ENCODE measurements at places on chromosomes 3 and 15. TPM values are rescaled to one million over a fixed set of nuclear protein-coding genes. Genes with fewer than 3 reads are reported as not detected.

DNA sequence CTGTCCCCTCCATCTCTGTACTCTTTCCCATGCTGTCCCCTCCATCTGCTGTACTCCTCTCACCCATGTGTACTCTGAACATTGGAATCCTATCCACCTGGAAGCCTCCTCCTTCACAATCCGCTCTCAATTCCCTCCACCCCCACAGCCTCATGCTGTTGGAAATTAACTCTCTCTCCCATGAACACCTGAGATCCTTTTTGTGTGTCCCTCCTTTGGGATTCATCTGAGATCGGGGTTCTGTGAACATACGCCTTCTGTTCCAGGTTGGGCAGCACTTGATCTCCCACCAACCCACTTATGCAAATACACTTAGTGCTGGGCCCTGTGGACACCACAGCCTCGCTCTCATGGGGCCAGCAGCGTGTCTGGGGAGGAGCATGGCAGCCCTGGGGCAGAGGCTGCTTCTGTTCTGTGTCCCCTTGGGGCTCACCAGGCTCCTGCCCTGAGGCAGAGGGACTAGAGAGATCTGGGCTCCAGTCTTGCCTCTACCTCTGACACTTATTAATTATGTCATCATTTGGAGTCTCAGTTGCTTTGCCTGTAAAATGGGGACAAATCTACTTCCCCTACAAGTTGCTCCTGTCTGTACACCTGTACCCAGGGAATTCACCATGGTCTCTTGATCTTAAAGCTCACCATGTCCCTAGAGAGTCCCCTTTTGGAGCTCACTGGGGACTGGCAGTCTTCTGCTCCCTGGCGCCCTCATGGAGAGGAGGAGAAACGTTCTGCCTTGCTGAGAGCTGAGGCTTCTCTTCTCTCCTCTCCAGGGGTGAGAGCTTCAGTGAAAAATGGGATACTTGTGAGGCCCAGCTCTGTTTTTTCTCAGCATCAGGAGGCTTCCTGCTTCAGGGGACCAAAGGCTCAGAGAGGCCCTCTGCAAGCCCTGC is 42.7 kb downstream of the ITGA11 start:
- DNase-seq: peak; percentile 33

- DNase-seq: no peak
Observed at GRCh38 chr3:150760431-150761200, 2.4 kb downstream of the SIAH2 start.

- no peak for DNase-seq
Observed at GRCh38 chr3:149203758-149204157, 17.9 kb downstream of the CP start.

- DNase-seq: no peak
Observed at GRCh38 chr3:157282261-157283191, 122.6 kb upstream of the CCNL1 start.

DNA sequence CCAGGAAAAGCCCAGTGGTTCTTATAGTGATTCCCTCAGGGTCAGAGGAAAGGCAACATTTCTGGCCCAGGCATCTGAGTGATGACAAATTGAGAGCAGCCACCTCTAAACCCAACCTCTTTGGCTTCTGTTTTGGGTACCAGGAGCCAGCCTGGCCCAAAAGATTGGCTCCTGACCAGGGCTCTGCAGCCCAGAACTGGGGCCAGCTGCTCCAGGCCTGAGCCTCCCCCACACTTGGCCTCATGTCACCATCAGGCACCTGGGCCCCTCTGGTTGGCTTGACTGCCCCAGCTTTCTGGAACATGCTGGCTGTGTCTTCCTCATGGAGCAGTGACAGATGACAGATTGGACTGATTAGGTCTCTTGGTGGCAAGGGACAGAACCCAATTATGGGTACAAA is 26.0 kb upstream of the HCN4 start:
- peak; percentile 82 for DNase-seq

DNA sequence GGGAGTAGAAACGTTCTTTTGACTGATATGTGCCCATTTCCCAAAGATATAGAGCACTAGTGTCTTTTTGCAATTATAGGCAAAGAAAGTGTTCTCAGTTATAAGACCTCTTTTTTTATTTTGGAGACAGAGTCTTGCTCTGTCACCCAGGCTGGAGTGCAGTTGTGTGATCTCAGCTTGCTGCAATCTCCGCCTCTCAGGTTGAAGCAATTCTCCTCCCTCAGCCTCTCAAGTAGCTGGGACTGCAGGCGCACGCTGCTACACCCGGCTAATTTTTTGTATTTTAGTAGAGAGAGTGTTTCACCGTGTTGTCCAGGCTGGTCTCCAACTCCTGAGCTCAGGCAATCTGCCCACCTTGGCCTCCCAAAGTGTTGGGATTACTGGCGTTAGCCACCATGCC is 20.7 kb upstream of the ZNF639 start:
- no peak for DNase-seq

GRCh38 chr15:76335307-76336253 is 993 bp upstream of the ISL2 start:
- no peak for DNase-seq

The IFT122 gene
- 11.0 TPM for total RNA-seq

The PRR20G gene
- total RNA-seq: not detected

The STRIT1 gene
- 4.8 TPM for total RNA-seq

DNA sequence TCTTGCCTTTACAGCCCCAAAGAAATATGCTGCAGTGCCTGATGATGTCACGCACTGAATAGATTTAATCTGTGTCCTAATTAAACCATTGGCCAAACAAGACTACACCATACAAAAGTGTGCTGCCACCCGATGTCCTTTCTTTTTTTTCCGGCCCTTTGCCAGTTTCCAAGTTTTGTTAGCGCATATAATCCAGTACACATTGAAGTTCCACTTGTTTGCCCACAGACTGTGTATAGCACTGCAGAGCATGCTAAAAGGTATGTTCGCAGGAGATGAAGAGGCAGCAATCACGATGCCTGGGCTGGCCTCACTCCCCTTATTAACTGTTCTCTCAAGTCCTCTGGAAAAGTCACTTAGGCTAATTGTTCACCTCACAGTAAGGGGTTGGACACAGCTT is 26.8 kb downstream of the MRPS25 start:
- no peak for DNase-seq

The CSPG4 gene
- total RNA-seq: 21.3 TPM

The HTR3C gene
- not detected for total RNA-seq

DNA sequence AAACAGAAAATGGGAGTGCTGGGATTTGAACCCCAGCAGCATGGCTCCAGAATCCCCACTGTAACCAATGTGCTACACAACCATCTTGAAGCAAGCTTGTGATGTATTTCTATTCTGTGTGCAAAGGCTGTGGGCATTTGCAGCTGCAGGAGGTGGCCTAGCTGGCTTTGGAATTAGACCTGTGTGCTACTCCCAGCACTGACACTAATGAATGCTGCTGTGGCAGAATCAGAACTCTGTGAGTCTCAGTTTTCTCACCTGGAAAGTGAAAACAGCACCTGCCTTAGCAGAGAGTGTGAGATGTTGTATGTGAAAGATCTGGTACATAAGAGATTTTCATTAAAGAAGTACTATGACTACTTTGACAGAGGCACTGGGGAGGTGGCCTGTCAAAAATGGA is 21.5 kb upstream of the SMAD6 start:
- no peak for DNase-seq

DNA sequence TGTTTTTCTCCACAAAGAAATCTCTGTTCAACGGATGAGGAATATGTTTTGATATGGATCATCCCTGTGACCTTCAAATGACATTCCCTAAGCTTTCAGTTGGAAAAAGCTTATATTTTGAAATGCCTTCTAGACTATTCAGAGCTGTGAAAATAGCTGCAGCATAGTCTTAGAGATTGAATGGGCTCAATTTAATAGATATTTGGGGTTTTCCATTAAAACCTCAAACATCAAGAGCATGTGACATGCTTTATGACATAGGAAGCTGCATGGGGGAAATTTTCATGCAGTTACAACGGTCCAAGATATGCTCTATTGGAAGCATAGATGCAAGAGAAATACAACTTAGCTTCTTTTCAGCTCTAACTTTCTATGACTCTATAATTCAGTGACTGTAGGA is 102.8 kb downstream of the LSAMP start:
- no peak for DNase-seq

The NGLY1 gene
- 29.3 TPM for total RNA-seq

- no peak for DNase-seq
Observed at GRCh38 chr15:63517628-63518027, 13.2 kb downstream of the USP3 start.

GRCh38 chr3:6803619-6804018 is 57.3 kb upstream of the GRM7 start:
- DNase-seq: no peak

- no peak for DNase-seq
Observed at GRCh38 chr3:44342176-44342790, 3.7 kb downstream of the TCAIM start.

- peak; percentile 67 for DNase-seq
Observed at GRCh38 chr15:80591938-80592825, 102.9 kb upstream of the ABHD17C start.

GRCh38 chr15:68885070-68885469 is 45.3 kb upstream of the SPESP1 start:
- DNase-seq: no peak

The NLGN1 gene
- total RNA-seq: 18.3 TPM

DNA sequence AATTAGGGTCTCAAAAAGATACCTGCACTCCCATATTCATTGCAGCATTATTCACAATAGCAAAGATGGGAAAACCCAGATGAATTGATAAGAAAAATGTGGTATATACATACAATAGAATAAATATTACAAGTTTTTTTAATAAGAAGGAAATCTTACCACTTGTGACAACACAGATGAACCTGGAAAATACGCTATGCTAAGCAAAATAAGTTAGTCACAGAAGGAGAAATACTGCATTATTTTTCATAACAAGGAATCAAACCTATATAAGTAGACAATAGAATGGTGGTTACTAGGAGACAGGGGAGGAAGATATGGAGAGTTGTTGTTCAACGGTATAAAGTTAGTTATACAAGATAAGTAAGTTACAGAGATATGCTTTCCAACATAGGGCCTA is 130.0 kb downstream of the GSK3B start:
- DNase-seq: no peak

The DAPK2 gene
- 31.8 TPM for total RNA-seq

GRCh38 chr15:99930696-99931095 is 197.5 kb upstream of the LYSMD4 start:
- no peak for DNase-seq

DNA sequence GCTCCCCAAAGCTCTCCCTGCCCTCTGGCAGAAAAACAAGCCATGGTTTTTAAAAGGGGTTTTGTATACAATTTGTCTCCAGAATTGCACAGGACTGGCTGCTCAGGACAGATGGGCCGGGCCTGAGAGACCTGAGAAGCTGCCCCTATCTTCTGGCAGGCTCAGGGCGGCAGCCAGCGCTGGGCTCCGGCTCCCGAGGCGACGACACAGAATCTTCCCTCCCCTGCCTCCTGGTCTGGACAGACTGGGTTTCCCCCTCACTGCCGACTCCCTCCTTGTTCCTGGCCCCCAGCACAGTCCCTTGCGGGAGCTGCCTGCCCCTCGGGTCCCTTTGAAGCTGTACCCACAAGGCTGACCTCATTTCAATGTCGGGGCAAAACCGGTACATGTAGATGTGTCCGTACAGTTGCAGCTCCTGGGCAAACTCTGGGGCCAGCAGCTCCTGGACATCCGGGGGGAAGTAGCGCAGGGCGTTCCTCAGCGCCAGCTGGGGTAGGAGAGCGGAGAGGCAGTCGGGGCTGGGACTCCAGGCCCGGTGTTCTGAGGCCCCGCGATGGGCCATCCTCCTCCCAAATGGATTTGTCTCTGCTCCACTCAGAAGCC is 7.2 kb downstream of the UROC1 start:
- DNase-seq: no peak

The RLBP1 gene
- not detected for total RNA-seq

GRCh38 chr3:8532251-8532871 is 30.7 kb downstream of the LMCD1 start:
- DNase-seq: no peak

- no peak for DNase-seq
Observed at GRCh38 chr3:164406281-164406680, 672.0 kb downstream of the SI start.

DNA sequence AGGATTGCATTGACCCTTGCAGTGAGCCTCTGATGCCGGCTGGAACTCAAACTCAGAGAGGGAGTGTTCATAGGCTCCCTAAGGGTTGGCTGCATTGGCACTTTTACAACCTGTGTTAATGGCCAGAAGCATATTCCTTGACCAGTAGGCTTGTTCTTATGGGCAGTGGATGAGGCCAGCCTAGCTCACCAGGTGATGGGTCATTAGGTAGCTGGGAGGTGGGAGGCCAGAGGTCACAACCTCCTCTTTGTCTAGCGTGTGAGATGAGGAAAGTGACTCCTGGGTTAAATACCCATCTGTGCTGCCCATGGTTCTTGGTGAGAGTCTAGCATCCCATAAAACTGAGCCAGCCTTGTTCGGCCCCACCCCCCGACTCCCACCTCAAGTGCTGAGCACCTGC is 275.7 kb upstream of the CTNNB1 start:
- no peak for DNase-seq

The TATDN2 gene
- 19.8 TPM for total RNA-seq

- DNase-seq: no peak
Observed at GRCh38 chr15:94655249-94655880, 424.0 kb downstream of the MCTP2 start.

- DNase-seq: no peak
Observed at GRCh38 chr15:57476533-57476975, 100.2 kb downstream of the CGNL1 start.

The CPOX gene
- total RNA-seq: 10.3 TPM

DNA sequence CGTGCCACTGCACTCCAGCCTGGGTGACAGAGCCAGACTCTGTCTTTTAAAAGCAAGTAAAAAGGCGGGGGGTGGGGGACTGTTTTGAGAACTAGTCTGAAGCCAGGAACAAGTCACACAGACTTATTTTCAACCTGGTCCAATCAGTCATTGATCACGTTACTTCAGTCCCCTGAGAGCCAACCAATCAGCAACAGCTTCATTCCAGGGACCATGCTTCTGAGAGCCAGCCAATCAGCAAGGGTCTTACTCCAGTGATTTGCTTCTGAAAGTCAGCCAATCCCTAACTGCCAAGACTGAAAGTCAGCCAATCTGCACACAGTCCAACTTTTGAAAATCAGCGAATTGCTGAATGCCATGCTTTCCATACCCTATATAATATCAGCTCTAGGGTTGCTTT is 48.6 kb upstream of the C15orf39 start:
- DNase-seq: no peak

The RCN2 gene
- 30.3 TPM for total RNA-seq

The DYNC1LI1 gene
- total RNA-seq: 56.8 TPM

The ASB14 gene
- total RNA-seq: 5.8 TPM

- no peak for DNase-seq
Observed at GRCh38 chr15:100919481-100920405, 586 bp downstream of the LRRK1 start.

The LEKR1 gene
- total RNA-seq: 0.32 TPM

The SNUPN gene
- 13.6 TPM for total RNA-seq

Data from cardiac septum (tissue), 1 donor.